Islet precursor cell (in vitro differentiated cells): ENCODE measurements at places on chromosomes 1 and 21.

DNA sequence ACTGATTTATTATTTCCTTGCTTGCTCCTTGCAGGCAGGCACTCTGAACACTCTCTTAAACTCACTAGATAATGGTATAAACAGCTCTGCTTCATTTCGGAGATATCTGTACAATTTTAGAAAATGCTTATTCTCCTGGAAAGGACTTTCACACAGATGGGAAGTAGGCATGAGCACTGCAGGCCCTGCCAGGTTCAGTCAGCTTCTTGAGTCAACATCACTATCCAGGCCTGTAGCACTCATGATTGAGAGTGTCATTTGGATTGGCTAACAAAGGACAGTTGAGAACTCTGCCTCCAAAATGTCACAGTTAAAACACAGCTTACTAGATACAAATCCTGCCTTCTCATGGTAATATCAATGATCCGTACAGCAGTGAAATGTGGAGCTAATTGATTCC is 181.9 kb downstream of the CYYR1 start:
- no peak for DNase-seq

- no peak for DNase-seq
Measured at GRCh38 chr1:183515002-183515689, 42.8 kb downstream of the SMG7 start.

- DNase-seq, result peak; percentile 94
Measured at GRCh38 chr1:22318279-22318981, 133.2 kb upstream of the ZBTB40 start.

DNA sequence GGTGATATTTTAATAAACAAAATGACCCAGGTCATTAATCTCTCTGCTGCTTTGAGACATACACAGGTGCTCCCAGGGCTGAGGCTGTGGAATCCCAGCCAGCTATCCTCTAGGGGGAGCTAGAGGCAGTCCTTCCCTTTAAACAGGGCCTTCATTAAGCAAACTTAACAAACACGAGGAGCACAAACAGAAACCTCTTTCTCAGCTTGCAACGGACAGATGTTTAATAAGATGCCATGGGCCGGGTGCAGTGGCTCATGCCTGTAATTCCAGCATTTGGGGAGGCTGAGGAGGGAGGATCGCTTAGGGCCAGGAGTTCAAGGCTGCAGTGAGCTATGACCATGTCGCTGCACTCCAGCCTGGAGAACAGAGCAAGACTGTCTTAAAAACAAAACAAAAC is 106.7 kb downstream of the HIVEP3 start:
- peak; percentile 87 for DNase-seq

- no peak for DNase-seq
Measured at GRCh38 chr1:225458222-225458631, 30.4 kb upstream of the LBR start.

- DNase-seq, result peak; percentile 78
Measured at GRCh38 chr1:65812065-65812464, 19.4 kb downstream of the PDE4B start.

GRCh38 chr1:5891736-5892135 is 100.5 kb downstream of the NPHP4 start:
- DNase-seq, result no peak

- no peak for DNase-seq
Measured at GRCh38 chr1:90134175-90134955, 139.5 kb downstream of the ZNF326 start.

DNA sequence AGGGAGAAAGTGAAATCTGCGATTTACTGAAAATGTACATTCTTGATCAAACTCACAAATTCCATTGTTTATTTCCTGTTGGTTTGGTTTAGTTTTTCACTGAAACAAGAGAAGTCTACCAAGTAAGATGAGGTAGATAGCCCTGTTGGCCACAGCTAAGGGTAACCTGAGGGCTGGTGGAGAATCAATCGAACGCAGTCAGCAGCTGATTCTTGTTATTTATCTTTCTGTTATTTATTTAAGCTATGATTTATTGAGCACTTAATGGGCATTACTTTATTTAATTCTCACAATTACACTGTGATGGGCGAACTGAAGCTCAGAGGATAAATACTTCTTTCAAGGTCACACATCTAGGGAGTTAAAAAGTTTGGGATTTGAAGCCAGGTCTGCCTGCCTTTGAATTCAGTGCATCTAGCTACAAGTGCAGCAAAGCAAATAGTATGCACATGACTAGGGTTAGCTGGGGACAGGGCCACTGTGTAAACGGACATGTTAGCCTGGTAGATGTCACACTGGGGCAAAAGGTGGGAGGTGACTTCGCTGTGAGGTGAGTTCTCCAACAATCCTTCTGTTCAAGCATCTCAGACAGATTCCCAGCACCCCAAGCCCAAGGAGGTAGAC is 106.5 kb upstream of the GADD45A start:
- no peak for DNase-seq

- no peak for DNase-seq
Measured at GRCh38 chr1:179310291-179310690, 16.7 kb downstream of the SOAT1 start.

GRCh38 chr21:45617021-45617921 is 26.3 kb upstream of the PCBP3 start:
- peak; percentile 67 for DNase-seq

DNA sequence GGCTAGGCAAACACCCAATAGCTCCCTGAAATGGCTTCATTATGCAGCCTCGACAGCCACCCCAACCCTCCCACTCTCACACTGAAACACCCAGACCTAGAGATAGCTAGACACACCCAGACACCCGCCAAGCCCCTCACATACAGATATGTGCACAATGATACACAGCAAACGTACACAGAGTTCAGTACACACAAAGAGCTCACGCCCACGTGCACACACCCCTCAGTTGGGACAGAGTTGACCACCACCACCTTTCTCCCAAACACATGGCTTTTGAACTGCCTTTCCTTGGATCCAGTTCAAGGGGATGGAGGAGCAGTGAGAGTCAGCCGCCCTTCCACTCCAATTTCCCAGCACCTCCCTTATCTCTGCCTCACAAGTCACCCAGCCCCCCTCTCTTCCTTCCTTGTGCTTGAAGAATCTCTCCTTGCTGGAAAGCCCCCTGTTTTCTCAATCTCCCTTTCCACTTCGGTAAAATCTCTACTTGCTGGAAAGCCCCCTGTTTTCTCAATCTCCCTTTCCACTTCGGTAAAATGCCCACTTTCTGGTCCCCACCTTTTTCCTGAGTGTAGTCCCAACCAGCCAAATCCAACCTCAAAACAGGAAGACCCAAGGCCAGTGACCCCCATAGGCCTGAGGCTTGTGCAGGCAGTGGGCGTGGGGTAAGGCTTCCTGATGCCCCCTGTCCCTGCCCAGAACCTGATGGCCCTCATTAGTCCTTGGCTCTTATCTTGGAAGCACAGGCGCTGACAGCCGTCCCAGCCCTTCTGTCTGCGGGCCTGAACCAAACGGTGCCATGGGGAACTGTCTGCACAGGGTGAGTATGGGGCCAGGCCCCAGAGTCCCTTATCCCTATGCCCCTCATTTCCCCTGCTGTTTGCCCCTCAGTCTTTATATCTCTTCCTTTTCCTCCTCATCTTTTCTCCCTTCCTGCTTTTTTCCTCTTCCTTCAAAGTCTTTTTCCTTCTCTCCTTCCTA is at the start of gene ACKR1:
ACKR1 (plus strand) TSS at position 715 of the 981 bp plus-strand sequence; CDS start at position 800, 85 bp downstream.
- DNase-seq, result no peak

- no peak for DNase-seq
Measured at GRCh38 chr21:45431781-45432572, 27.0 kb downstream of the COL18A1 start.

GRCh38 chr1:46594063-46594462 is 10.0 kb downstream of the MKNK1 start:
- DNase-seq, result no peak

DNA sequence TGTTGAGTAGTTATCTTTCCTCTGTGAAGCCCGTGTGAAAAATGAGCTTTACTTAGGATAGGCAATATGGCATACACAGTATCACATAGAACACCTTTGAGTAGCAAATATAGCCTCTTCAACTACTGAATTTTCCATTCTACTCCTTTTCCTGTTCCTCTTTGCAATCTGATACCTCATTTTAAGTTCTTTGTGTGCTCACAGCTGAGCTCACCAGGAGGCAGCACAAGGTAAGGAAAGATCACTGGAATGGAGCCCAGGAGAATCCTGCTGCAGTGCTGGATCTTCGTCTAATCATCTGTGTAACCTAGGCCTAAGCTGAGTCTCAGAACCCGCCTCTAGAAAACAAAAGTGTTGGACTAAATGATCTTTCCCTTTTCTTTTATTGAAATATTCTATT is 171.0 kb downstream of the LRRC40 start:
- peak; percentile 75 for DNase-seq

DNA sequence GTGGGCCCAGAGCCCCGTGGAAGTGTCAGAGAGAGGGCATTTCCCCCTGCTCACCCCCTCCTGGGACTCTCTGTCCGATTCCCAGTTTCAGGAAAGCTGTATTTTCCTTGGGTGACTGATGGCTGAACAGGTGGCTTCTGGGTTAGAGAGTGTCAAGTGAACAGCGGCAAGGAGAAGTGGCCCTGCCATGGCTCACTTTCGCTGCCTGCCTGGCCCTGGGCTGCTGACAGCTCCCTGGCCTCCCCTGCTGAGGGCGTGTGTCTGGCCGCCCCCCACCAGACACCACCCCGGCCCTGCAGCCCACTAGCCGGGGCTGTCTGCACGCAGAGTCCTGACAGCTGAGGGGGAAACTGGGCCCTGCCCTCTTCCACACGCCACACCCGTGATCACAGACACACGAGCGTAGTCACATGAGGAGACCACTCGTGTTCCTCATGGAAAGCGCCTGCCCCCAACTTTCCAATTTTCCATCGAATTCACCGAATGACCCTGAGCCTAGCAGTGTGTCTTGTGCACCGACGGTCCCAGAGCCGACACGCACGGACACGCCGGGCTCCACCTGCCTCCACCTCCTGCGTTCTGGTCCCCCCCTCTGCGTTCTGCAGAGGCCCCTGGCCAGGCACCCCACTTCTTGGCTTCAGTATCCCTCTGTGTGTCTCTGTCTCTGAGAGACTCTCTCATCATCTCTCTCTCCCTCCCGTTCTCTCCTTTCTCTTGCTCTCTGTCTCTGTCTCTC is 60.6 kb upstream of the CASZ1 start:
- DNase-seq, result no peak

- peak; percentile 79 for DNase-seq
Measured at GRCh38 chr1:155012026-155012546, 9.5 kb downstream of the ZBTB7B start.

DNA sequence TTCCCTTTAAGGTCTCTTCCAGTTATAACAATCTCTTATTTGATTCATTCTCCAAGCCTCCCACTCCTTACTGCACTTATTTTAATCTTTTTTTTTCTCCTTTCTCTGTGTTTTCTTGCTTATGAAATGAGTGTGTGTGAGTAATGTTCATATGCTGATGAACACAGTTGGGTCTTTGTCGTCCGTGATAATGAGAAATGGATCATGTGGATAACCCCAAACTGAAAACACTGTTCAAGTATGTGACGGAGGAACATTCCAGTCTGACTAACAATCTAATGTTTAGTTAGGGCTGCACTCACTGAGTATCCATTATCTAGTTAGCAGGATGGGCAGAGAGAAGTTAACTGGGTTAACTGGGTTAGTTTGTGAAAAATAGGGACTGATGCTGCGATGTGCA is 253.1 kb upstream of the DUSP10 start:
- no peak for DNase-seq

- DNase-seq, result no peak
Measured at GRCh38 chr1:32448773-32449456, 16.0 kb upstream of the ZBTB8B start.

DNA sequence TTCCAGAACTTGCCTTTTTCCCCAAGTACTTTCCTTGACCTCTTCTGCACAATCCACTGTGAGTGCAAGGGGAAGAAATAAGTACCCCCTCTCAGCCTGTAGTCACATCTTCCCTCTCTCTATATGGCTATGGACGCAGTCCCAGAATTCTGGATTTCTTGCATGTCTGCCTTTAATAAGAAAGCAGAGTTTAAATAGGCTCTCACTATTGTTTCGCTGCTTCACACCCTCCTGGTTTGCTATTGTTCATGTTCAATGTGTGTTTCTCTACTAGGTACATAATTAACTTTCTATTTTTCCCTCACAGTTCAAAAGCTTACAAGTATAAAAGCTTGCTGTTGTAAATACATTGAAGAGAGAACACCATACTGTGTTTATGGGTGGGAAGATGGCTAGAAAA is 181.5 kb upstream of the C1orf105 start:
- no peak for DNase-seq

GRCh38 chr1:240100371-240100934 is 8.8 kb downstream of the FMN2 start:
- no peak for DNase-seq

- DNase-seq, result peak; percentile 91
Measured at GRCh38 chr1:211944733-211945500, 90.4 kb downstream of the INTS7 start.

DNA sequence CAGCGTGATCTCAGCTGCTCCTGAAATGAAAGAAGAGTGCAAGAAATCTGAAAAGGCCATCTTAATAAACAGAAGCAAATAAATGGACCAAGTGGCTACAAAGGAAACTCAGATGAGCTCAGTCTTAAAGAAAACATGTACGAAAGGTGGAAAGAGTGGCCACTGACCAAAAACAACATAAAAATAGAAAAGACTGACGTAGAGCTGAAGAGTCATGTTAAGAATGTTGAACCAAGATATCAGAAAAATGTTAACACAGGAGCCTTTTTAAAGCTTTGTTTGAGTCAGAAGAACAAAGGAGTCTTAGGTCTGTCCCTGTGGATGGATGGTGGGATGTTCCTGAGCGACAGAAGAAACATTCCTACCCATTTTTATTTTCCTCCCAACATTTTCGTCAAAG is 30.8 kb upstream of the ZNF648 start:
- DNase-seq, result no peak

DNA sequence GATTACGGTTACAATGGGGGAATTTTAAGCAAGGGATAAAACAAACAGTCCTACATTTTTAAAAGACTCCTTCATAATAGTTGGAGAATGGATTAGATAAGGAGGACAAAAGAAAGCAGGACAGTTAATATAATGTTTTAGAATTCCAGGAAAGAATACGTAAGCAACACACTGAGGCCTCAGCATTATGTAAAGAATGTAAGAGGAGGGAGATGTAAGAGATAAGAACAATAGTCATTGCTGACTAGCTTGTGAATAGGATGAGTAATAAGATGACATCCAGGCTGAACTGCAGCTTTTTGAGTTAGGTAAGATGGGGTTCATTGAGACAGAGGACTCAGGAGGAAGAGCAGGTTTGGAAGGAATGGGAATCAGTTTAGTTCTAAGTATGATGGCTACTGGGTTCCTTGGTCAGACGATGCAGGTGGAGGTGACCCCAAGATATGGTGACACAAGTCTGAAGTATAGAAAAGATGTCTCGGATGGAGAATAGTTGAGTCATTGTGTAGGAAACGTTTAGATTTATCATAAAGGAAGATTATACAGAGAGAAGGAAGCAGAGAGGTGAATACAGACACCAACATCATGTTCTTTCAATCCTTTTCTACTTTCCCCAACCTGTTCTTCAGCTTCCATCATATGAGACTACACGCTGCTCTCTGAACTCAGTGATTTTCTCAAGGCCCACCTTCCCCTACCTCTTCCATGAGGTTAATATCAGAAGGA is 372.8 kb downstream of the PTBP2 start:
- no peak for DNase-seq
